ENCODE measurements at places on chromosomes 13 and 19.

GRCh38 chr19:20209051-20209450 lies 42.0 kb downstream of the ZNF486 start:
- DNase-seq: no peak

- DNase-seq: peak; percentile 31
Observed at GRCh38 chr13:51125495-51126226, 14.6 kb upstream of the C13orf42 start.

DNA sequence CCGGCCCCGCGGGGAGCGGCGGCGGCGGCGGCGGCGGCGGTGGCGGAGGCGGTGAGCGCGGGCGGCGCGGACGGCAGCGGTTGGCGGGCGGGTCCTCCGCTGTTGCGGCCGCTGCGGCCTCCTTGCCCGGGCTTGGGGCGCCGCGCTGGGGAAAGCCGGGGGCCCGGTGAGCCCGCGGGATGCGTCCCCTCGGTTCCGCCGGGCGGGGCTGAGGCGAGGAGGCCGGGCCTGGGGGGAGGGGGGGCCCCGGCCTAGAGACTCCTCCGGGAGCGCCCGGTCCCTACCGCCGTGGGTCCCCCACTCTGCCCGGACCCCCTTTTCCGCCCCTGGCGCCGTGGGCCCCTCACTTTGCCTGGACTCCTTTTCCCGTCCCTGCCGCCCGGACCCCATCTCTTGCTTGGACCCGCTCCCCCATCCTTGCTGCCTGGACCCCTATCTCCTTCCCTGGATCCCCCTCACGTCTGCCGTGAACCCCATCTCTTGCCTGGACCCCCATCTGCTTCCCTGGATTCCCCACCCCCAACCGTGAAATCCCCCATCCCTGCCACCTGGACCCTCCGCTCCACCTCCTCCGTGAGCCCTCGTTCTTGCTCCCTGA lies 28.6 kb upstream of the NDUFS7 start:
- no peak for DNase-seq

GRCh38 chr13:99312493-99312883 lies 5.3 kb upstream of the GPR183 start:
- no peak for DNase-seq

GRCh38 chr19:38263689-38264485 lies 486 bp upstream of the SPINT2 start:
- DNase-seq: peak; percentile 45

- no peak for DNase-seq
Observed at GRCh38 chr19:41083516-41083915, 4.7 kb upstream of the CYP2A13 start.

DNA sequence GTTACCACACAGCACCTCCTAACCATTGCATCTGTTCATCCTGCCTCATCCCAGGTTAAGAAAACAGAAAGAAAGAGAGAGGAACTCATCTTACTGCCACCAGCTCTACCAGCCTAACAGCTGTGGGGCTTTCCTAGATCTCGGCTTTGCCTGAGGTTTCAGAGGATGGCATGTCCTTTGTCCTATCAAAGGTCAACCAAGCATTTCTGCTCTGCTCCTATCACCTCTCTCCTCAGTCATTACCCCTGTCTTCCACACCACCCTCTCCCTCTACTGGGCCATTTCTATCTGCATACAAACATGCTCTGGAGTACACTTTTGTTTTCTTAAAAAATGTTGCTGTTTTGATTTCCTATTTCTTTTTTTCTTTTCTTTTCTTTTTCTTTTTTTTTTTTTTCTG lies 393.3 kb downstream of the IRS2 start:
- no peak for DNase-seq

- no peak for DNase-seq
Observed at GRCh38 chr19:19192910-19193423, 909 bp downstream of the RFXANK start.

DNA sequence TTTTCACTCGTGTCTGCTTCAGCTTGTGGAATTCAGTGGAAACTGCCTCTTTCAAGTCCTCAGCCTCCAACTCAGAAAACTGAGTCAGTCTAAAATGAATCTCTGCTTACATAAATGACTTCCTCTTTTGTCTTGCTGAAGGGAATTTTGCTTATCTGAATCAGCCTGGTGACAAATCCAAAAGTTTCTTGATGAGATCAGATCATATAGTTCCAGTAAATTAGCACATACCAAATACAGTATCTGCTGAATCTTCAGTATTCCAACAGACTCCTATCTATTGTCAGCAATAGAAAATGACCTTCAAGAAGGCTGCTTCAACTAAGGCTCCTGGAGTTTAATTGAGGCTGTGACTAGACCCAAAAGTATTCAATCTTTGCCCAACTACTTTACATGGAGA lies 290.0 kb downstream of the MZT1 start:
- no peak for DNase-seq

DNA sequence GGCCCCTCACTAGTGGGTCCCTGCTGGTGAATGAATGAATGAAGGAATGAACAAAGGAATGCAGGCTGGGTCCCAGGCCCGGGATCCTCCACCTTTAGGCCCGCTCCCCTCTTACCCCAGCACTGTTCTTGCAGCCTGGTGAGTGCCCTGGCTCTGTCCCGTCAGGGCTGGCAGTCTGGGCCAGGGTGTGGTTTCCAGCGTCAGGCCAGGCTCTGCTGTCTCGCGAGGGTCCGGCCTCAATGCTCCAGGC lies 317 bp downstream of the LYL1 start:
- DNase-seq: no peak

DNA sequence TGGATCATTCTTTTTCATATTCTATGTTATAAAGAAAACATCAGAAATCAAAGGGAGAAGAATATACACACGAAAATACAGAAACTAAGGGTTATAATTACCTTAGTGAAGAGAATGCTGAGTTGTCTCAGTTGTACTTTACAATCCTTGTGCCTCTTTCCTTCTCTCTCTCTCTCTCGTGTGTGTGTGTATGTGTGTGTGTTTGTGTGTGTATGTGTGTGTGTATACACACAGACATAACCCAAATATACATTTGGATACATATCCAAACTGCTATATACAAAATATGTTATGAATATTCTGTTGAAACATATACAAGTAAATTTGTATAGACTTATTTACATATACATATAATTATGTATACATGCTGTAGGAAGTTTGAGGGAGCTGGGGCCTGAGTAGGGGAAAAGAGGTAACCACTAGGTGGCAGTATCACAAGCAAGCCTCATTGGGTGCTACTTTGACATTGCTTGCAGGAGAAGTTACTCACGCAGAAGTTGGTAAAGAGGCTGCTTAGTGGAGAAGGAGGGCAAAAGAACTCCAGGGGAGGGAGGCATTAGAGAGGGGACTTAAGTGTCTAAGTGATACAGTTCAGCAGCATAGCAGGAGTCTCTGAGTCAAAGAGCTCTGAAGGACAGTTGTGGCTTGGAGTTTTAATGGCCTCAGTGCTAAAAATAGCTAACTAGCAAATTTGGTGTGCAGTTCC lies 465.1 kb upstream of the PCDH20 start:
- DNase-seq: no peak

GRCh38 chr19:47781590-47782262 lies 3.2 kb downstream of the SELENOW start:
- no peak for DNase-seq

DNA sequence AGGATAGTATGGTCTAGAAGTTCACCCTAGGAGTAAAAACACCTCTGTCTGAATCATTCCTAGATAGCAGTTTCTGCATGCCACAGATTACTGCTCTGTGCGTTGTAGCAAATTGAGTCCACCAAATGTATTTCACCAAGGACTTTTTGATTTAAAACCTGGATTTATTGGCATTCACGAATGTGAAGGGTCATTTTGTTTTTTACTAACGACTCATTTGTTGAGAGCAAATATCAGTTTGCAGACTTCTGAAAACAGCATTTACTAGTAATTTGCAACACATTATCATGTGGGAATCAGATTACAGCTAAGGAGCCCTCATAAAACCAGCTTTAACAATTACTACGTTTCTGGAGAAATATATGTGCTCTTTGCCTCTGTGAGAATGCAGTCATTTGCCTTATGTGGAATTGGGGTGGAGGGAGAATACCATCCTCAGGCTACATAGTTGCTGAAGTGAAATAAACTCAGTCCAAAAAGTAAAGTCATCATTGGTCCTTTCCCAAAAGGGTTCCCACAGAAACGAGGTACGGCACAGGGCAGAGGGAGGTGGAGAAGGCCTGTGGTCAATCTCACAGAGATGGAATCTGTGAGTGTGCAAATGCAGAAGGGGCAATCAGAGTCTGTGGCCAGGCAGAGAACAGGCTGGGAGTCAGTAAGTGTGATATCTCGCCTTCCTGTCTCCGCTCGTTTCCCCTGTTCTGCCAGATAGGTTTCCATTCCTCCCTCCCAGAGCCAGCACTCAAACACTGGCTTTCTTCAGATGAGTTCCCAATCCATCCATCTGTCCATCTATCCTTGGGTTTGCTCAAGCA lies 63.1 kb downstream of the DLEU7 start:
- DNase-seq: no peak

DNA sequence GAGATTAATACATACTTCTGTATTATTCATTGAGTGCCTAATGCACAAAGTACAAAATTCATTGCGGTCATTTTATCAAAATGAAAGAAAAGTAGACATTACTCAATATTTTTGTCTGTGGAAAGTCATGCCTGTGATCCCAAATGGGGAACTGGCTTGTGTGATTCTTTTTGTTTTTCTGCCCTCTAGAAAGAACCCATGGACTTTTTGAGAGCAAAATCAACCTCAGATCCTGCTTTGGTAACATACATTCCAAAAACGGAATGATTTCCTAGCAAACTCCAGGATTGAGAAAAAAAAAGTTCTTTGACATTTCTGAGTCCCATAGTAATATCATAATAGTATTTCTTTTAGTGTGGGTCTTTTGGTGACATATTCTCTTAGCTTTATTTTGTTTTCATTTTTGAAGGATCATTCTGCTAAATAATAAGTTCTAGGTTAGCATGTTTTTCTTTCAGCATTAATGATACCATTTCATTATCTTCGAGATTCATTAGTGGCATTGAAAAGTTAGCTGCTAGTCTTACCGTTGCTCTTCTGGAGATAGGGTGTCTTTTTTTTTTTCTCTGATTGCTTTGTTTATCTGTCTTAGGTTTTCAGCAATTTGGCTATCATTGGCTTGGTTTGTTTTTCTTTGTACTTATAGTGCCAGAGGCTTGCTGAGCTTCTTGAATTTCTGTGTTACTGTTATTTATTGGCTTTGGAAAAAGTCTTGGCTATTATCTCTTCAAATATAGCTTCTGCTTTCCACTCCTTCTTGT lies 102.4 kb upstream of the CSNK1A1L start:
- no peak for DNase-seq

DNA sequence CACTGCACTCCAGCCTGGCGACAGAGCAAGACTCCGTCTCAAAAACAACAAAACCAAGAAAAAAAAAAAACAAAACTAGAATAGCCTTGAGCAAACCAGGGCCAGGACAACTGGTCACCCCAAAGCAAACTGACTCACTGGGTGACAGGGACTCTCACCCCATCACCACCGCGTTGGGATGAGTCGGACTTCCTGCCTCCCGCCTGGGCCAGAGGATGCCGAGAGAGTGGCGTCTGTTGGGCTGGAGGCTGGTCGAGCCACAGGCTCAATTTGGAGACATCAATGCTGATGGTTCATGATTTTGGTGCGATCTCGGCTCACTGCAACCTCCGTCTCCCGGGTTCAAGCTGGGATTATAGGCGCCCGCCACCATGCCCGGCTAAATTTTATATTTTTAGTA lies 11.6 kb downstream of the TMPRSS9 start:
- DNase-seq: no peak

GRCh38 chr13:30810261-30810701 lies 74.9 kb downstream of the ALOX5AP start:
- DNase-seq: no peak

GRCh38 chr13:40878823-40879222 lies 89.4 kb downstream of the SLC25A15 start:
- no peak for DNase-seq

- DNase-seq: no peak
Observed at GRCh38 chr19:14901675-14902260, 15.8 kb upstream of the OR7A17 start.

- DNase-seq: no peak
Observed at GRCh38 chr19:23558541-23558940, 128.5 kb downstream of the ZNF675 start.

- no peak for DNase-seq
Observed at GRCh38 chr19:17886515-17886914, 14.8 kb downstream of the SLC5A5 start.

GRCh38 chr19:43667126-43667875 lies 2.7 kb downstream of the PLAUR start:
- no peak for DNase-seq

All from activated CD4-positive, alpha-beta T cell treated with anti-CD3 and anti-CD28 coated beads, Interleukin-2, amount 50 U/mL, for 24 hours (primary cell).